Testis (tissue), 5 donors: ENCODE measurements at places on chromosomes 2 and 18.
A peak's percentile ranks its signal among the peaks of the same experiment; 100 is the strongest.

- H3K4me1 ChIP-seq, result peaks cover 5% of the 10 kb centered on the region
- H3K4me3 ChIP-seq, result no peak overlapping the region
- H3K36me3 ChIP-seq, result no peaks in the 10 kb centered on the region
- H3K27me3 ChIP-seq, result no peaks in the 10 kb centered on the region
- no peak for DNase-seq
Measured at GRCh38 chr2:26627350-26628105, 13.6 kb downstream of the CIB4 start.

- H3K27ac ChIP-seq, result no peak overlapping the region
- no peaks in the 10 kb centered on the region for H3K36me3 ChIP-seq
- H3K4me1 ChIP-seq, result no peaks in the 10 kb centered on the region
Measured at GRCh38 chr2:207515671-207516070, 14.1 kb upstream of the CREB1 start.

DNA sequence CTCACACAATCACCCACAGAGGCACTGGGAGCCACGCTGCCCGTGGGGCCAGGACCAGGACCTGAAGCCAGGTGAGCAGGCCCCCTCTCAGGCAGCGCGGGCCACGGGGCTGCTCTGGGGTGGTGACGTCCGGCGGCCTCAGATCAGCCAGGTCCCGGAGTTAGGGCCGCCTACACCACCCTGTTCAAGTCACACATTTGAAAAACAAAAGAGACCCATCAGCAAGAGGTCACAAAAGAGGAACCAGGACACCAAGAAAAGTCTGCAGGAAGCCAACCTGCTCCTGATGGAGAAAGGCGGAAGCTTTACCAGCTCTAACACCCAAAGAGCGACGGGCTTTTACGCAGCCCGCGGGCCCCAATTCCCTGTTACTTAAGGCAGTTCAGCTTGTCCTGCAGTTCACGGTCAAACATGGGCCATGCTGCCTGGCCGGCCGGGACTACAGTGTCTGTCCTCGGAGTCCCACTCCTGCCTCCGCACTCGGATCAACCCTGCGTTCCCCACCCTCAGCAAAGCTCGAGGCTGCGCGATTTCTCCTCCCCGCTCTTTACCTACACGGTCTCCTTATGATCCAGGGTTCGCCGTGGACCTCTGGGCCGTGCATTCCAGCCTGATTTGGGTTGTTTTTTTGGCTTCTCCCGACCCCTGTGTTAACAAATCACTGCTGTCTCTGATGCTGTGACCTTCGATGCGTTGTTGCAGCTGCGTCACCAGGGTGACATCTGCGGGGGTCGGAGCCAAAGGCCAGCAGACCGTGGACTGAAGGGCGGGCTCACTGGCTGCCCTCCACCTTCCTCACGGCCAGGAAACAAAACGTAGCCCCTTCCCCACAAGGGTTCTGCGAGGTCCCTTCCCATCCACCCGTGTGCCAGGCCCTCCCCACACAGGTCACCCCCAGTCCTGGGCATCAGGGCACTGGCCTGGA lies 31.0 kb downstream of the SNORC start:
- no peaks in the 10 kb centered on the region for H3K27me3 ChIP-seq
- H3K36me3 ChIP-seq, result no peaks in the 10 kb centered on the region
- H3K4me1 ChIP-seq, result peaks cover 4% of the 10 kb centered on the region
- peak; percentile 32 for DNase-seq
- H3K4me3 ChIP-seq, result no peak overlapping the region

DNA sequence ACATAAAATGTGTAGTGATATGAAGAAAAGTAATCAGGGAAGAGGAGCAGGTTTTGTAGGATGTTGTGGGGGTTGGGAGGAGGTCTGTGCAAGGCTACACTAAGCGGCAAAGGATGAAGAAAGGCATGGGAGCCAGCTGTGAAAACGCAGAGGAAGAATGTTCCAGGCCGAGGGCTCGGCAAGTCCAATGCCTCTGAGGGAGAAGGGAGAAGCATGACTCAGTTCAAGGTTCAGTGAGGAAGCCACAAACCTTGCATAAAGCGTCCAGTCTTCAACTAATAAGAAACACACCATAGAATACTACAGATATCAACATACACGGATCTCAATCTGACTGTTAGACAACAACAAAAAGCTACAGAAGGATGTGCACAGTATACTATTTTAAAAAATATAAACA lies 16.2 kb downstream of the EPB41L3 start:
- no peak overlapping the region for H3K27ac ChIP-seq
- peaks cover 5% of the 10 kb centered on the region for H3K4me1 ChIP-seq
- DNase-seq, result peak; percentile 41
- no peak overlapping the region for H3K4me3 ChIP-seq
- no peaks in the 10 kb centered on the region for H3K36me3 ChIP-seq
- no peaks in the 10 kb centered on the region for H3K27me3 ChIP-seq

- H3K27me3 ChIP-seq, result no peaks in the 10 kb centered on the region
- H3K4me3 ChIP-seq, result peak overlapping the region; percentile 81
- H3K4me1 ChIP-seq, result peaks cover 26% of the 10 kb centered on the region
- no peak for DNase-seq
- H3K27ac ChIP-seq, result peak overlapping the region; percentile 86
Measured at GRCh38 chr2:53787614-53788289, 908 bp downstream of the ERLEC1 start.

- no peaks in the 10 kb centered on the region for H3K27me3 ChIP-seq
- H3K36me3 ChIP-seq, result no peaks in the 10 kb centered on the region
- no peak for DNase-seq
- H3K4me3 ChIP-seq, result no peak overlapping the region
- no peak overlapping the region for H3K27ac ChIP-seq
Measured at GRCh38 chr2:181741756-181742155, 61.4 kb upstream of the NEUROD1 start.

GRCh38 chr2:34991508-34992274 lies 1363.9 kb upstream of the CRIM1 start:
- no peaks in the 10 kb centered on the region for H3K36me3 ChIP-seq
- H3K4me3 ChIP-seq, result peak overlapping the region; percentile 37
- H3K27ac ChIP-seq, result no peak overlapping the region
- H3K27me3 ChIP-seq, result no peaks in the 10 kb centered on the region
- no peak for DNase-seq

GRCh38 chr2:5921081-5921642 lies 229.0 kb downstream of the SOX11 start:
- DNase-seq, result no peak
- H3K27ac ChIP-seq, result no peak overlapping the region
- no peaks in the 10 kb centered on the region for H3K4me1 ChIP-seq
- no peaks in the 10 kb centered on the region for H3K36me3 ChIP-seq

DNA sequence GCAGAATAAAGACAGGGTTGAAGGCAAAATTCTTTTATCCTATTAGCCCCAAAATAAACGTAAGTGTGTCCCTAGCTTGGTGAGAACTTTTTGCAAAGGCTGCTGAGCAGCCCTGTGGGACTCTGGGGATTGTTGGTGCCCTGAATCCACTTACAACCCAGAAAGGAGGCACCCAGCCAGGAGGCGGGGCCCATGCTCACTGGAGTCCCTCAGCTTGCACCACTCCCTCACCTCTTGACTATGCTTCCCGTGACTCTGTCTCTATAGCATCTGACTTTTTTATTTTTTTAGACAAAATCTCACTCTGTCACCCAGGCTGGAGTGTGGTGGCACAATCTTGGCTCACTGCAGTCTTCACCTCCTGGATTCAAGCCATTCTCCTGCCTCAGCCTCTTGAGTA lies 15.8 kb upstream of the COL6A3 start:
- no peaks in the 10 kb centered on the region for H3K36me3 ChIP-seq
- no peak overlapping the region for H3K27ac ChIP-seq
- no peak for DNase-seq
- H3K4me3 ChIP-seq, result no peak overlapping the region
- H3K4me1 ChIP-seq, result peaks cover 9% of the 10 kb centered on the region

- no peak overlapping the region for H3K27ac ChIP-seq
- no peaks in the 10 kb centered on the region for H3K27me3 ChIP-seq
- no peak for DNase-seq
- no peak overlapping the region for H3K4me3 ChIP-seq
Measured at GRCh38 chr2:9050122-9050809, 46.8 kb upstream of the MBOAT2 start.

- no peak for DNase-seq
- no peaks in the 10 kb centered on the region for H3K27me3 ChIP-seq
- H3K27ac ChIP-seq, result no peak overlapping the region
- no peaks in the 10 kb centered on the region for H3K36me3 ChIP-seq
Measured at GRCh38 chr2:240142256-240142775, 1.9 kb upstream of the OTOS start.

DNA sequence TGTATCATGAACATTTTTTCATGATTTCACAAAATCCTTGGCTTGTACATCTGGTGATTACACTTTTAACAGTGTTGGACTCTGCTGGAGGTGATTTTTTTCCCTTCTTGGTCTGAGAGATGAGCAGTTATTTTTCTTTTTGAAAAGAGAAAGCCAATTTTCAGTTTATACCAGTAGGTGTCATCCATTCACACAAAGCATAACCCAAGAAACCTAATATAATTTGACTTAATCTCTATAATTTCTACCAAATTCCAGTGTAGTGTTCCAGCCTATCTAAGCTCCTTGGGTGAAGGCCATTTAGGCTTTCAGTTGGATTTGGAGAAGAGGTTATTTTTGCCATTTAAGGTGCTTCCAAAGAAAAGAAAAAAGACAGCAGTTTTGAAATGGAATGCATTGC lies 7.7 kb upstream of the ICOS start:
- no peak for DNase-seq
- H3K36me3 ChIP-seq, result no peaks in the 10 kb centered on the region
- no peak overlapping the region for H3K27ac ChIP-seq
- H3K4me1 ChIP-seq, result no peaks in the 10 kb centered on the region

GRCh38 chr2:6909431-6910385 lies 7.5 kb upstream of the RNF144A start:
- H3K27me3 ChIP-seq, result no peaks in the 10 kb centered on the region
- H3K4me1 ChIP-seq, result no peaks in the 10 kb centered on the region
- no peak for DNase-seq
- H3K27ac ChIP-seq, result no peak overlapping the region
- H3K4me3 ChIP-seq, result no peak overlapping the region

DNA sequence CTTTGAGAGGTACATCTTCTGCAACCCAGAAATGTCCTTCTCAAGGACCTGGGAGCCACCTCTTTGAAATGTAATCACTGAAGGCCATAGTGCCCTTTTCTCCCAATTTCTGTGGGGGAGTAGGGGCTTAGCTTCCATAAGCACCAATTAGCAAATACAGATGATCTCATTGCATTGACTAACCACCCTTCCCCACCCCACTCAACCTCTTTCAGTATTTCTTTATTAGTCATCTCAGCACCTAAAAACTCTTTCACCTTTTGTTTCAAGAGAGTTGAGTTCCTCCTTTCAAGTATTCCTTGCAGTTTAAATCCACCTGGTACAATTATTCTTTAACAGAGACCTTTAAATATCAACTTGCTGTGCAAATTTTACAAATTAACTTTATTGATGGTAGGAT lies 1011.8 kb upstream of the CDH2 start:
- H3K36me3 ChIP-seq, result no peaks in the 10 kb centered on the region
- H3K27ac ChIP-seq, result no peak overlapping the region
- no peaks in the 10 kb centered on the region for H3K4me1 ChIP-seq
- no peaks in the 10 kb centered on the region for H3K27me3 ChIP-seq
- no peak overlapping the region for H3K4me3 ChIP-seq

GRCh38 chr2:179963626-179964025 lies 43.5 kb downstream of the CWC22 start:
- no peaks in the 10 kb centered on the region for H3K4me1 ChIP-seq
- no peak for DNase-seq
- no peaks in the 10 kb centered on the region for H3K27me3 ChIP-seq
- no peak overlapping the region for H3K27ac ChIP-seq

- no peaks in the 10 kb centered on the region for H3K27me3 ChIP-seq
- no peak overlapping the region for H3K27ac ChIP-seq
Measured at GRCh38 chr2:26472821-26473655, 4.9 kb downstream of the OTOF start.

DNA sequence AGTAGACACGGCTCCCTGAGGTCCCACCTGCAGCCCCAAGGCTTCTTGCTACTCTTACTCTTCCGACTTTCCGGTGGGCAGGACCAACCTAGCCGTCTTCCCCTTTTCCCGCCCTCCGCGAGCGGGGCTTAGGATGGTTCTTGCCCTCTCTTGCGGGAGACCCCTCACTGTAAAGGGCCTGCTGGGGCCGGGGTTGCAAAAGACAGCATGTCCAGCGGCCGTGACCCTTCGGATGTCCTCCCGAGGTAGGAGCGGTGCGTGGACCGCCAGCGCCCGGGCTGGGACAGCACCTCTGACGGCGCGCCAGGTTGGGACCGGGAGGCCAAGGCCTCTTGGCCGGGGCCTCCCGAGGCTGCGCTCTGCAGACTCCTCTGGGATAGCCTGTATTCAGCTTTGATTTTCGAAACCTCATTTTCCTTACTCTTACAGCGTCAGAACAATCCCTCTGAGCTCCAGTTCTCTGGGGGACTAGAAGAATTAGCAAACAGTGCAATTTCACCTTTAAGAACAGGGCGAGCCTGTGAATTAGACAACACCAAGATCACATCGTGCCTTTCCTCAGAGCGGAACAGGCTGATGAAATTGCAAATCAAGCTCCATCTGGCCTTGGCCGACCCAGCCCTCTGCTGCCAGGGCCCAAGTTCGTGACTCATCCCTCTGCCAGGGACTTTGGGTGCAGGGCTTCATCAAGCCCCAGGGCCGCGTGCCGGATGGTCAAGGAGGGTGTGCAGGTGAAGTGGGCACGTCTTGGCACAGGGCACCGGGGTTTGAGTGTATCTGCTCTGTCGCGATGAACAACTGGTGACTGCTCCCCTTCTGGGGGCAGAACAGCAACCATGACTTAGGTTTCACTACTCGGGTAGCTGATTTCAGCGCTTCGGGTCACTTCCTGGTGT lies 777 bp downstream of the MOCOS start:
- peak overlapping the region; percentile 61 for H3K4me3 ChIP-seq
- peaks cover 13% of the 10 kb centered on the region for H3K4me1 ChIP-seq
- H3K27ac ChIP-seq, result peak overlapping the region; percentile 25
- no peaks in the 10 kb centered on the region for H3K27me3 ChIP-seq
- DNase-seq, result peak; percentile 30

- DNase-seq, result no peak
- no peaks in the 10 kb centered on the region for H3K36me3 ChIP-seq
- H3K27me3 ChIP-seq, result no peaks in the 10 kb centered on the region
- H3K27ac ChIP-seq, result no peak overlapping the region
Measured at GRCh38 chr18:58349650-58350049, 279.2 kb downstream of the ALPK2 start.

GRCh38 chr2:74436111-74436805 lies 5.5 kb downstream of the RTKN start:
- no peak for DNase-seq
- H3K27me3 ChIP-seq, result no peaks in the 10 kb centered on the region
- peaks cover 19% of the 10 kb centered on the region for H3K4me1 ChIP-seq
- H3K36me3 ChIP-seq, result no peaks in the 10 kb centered on the region
- H3K27ac ChIP-seq, result no peak overlapping the region

GRCh38 chr2:199861132-199861774 lies 10.3 kb upstream of the FTCDNL1 start:
- DNase-seq, result no peak
- H3K27ac ChIP-seq, result no peak overlapping the region
- no peaks in the 10 kb centered on the region for H3K36me3 ChIP-seq
- no peak overlapping the region for H3K4me3 ChIP-seq

DNA sequence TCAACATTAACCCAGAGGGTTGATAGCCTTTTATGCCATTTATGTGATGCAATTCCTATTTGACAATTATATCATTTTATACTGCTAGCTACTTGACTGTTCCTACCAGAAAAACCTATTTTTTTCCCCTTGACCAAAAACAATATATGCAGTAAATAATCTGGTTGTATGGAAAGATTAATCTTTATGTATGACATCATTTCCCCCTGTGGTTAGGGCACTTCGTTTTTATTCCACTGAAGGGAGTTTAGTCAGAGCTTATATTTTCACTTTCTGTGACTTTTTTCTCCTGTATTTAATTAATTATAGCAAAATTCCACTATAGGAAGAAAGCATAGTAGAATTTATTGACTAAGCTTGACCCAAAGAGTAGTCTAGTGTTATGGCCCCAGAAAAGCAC lies 107.6 kb downstream of the HAUS1 start:
- H3K27me3 ChIP-seq, result no peaks in the 10 kb centered on the region
- DNase-seq, result no peak
- no peak overlapping the region for H3K27ac ChIP-seq
- no peaks in the 10 kb centered on the region for H3K36me3 ChIP-seq
